ENCODE measurements at places on chromosomes 3 and 15.
A peak's percentile ranks its signal among the peaks of the same experiment; 100 is the strongest.

GRCh38 chr3:100982710-100983109 is 10.5 kb downstream of the ABI3BP start:
- H3K4me3 ChIP-seq, result no peak overlapping the region
- no peaks in the 10 kb centered on the region for H3K4me1 ChIP-seq
- no peaks in the 10 kb centered on the region for H3K27me3 ChIP-seq
- no peaks in the 10 kb centered on the region for H3K36me3 ChIP-seq
- DNase-seq, result no peak

GRCh38 chr3:180131169-180131568 is 94.4 kb upstream of the PEX5L start:
- H3K27ac ChIP-seq, result no peak overlapping the region
- no peaks in the 10 kb centered on the region for H3K36me3 ChIP-seq
- H3K27me3 ChIP-seq, result no peaks in the 10 kb centered on the region
- no peaks in the 10 kb centered on the region for H3K4me1 ChIP-seq

DNA sequence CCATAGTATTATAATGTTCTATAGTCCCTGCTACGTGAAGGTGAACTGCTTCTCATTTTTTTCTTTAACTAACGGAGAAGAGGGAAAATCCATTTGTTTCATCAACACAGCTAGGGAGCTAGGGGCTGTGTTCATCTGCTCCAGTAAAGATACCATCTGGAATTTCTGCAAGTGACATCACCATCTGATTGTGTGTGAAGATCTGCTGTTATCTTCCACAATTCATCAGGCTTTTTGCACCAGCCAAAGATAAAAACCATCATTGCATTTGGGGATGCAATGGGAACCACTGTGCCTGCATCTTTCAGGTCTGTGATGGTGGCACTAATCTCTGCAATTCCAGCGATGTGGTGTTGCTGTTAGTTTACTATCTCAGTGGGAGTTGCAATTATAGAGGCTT is 35.5 kb upstream of the NOX5 start:
- DNase-seq, result no peak
- no peak overlapping the region for H3K27ac ChIP-seq
- no peak overlapping the region for H3K4me3 ChIP-seq
- H3K36me3 ChIP-seq, result no peaks in the 10 kb centered on the region
- no peaks in the 10 kb centered on the region for H3K27me3 ChIP-seq

GRCh38 chr3:11660242-11660641 is 16.5 kb upstream of the VGLL4 start:
- H3K36me3 ChIP-seq, result no peaks in the 10 kb centered on the region
- H3K4me1 ChIP-seq, result peaks cover 7% of the 10 kb centered on the region
- H3K4me3 ChIP-seq, result no peak overlapping the region
- H3K27ac ChIP-seq, result no peak overlapping the region

DNA sequence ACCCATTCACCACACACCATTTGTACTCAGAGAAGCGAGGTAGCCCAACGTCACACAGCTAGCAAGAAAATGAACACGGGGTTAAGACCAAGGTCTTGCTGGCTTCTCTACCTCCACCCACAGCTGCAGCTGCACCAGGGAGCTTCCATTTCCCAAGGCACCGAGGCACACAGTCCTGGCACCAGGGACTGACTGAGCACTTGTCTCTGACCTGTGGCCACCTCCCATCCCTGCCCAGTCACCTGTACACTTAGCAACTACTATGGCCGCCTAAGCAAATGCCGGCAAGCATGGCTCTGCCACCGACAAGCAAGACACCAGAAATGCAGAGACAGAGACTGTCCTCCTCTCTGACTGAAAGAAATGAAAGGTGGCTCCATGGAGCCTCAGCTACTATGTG is 15.3 kb downstream of the ZXDC start:
- no peak overlapping the region for H3K4me3 ChIP-seq
- no peaks in the 10 kb centered on the region for H3K27me3 ChIP-seq
- no peaks in the 10 kb centered on the region for H3K4me1 ChIP-seq
- H3K27ac ChIP-seq, result no peak overlapping the region
- DNase-seq, result no peak

DNA sequence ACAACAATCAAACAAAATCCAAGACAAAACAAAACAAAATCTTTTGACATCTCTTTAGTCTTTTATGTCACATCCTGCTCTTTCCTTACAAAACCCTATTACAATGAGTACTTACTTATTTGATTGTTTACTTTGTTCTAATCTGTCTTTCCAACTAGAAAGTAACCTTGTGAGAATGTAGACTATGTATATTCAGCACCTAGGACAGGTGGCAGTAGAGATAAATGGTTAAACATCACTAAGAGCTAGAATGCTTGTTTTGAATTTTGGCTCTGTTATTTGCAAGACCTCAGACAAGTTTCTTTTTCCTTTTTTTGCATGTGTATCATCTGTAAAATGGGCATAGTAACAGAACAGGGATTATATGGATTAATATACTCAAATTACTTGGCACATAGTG is 33.1 kb upstream of the NAALADL2 start:
- no peak for DNase-seq
- H3K27ac ChIP-seq, result no peak overlapping the region
- H3K4me3 ChIP-seq, result no peak overlapping the region
- no peaks in the 10 kb centered on the region for H3K4me1 ChIP-seq

GRCh38 chr15:86650094-86650493 is 570.4 kb downstream of the AGBL1 start:
- no peak for DNase-seq
- no peak overlapping the region for H3K27ac ChIP-seq
- H3K4me1 ChIP-seq, result no peaks in the 10 kb centered on the region

DNA sequence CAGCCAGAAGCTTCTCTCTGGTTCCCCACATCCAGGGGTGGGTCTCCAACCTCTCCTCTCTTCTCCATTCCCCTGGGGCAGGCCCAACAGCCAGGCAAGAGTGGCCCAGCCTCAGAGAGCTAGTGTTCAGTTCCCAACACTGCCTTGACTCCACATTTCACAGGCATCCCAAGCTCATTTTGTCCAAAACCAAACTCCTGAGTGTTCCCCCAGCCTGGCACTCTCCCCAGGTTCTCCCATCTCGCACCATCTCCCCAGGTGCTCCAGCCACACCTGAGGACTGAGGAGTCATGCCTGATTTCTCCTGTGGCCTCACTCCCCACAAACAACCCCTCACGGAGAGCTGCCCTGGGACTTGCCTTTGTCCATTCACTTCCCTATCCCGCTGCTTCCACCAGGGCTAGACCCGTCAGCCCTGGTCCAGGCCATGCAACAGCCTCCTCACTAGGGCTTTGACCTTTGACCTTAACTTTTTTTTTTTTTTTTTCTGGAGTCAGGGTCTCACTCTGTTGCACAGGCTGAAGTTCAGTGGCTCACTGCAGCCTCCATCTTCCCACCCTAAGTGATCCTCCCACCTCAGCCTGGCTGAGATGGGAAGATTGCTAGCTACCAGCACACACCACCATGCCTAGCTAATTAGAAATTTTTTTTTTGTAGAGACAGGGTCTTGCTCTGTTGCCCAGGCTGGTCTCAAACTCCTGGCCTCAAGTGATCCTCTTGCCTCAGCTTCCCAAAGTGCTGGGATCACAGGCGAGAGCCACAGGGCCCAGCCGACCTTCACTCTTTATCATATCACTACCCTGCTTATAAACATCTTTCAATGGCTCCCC is 3.9 kb upstream of the CSK start:
- peak overlapping the region; percentile 99 for H3K27ac ChIP-seq
- H3K36me3 ChIP-seq, result no peaks in the 10 kb centered on the region
- H3K4me3 ChIP-seq, result no peak overlapping the region
- H3K27me3 ChIP-seq, result no peaks in the 10 kb centered on the region
- H3K4me1 ChIP-seq, result peaks cover 87% of the 10 kb centered on the region
